Natural killer cell (primary cell): ENCODE measurements at places on chromosomes 16 and 17. TPM values are rescaled to one million over a fixed set of nuclear protein-coding genes. Genes with fewer than 3 reads are reported as not detected.

DNA sequence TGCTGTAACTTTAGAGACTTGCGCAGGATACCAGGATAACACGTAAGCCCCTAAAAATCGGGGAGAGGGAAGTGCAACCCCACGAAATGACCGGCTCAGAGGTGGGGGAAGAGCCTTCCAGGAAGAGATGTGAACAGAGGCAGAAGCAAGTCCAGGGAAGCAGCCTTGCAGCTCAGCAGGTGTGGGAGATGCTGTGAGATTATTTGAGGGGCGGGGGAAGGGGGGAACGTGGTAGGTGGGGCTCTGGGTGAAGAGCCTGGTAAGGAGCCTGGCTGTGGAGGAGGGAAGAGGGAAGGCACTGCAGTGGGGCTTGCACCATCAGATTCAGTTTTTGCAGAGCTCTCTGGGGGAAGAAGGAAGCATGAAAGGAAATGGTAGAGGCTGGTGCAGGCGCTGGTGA lies 95.4 kb upstream of the CACNG5 start:
- peaks cover 2% of the 10 kb centered on the region for H3K36me3 ChIP-seq
- H3K4me3 ChIP-seq: no peak overlapping the region
- no peaks in the 10 kb centered on the region for H3K27me3 ChIP-seq

The ST6GALNAC1 gene
- total RNA-seq: not detected

The TBC1D3C gene
- total RNA-seq: not detected

- H3K4me1 ChIP-seq: no peaks in the 10 kb centered on the region
- DNase-seq: no peak
- no peaks in the 10 kb centered on the region for H3K27me3 ChIP-seq
- no peak overlapping the region for H3K4me3 ChIP-seq
Measured at GRCh38 chr16:48441106-48441505, 55.9 kb upstream of the SIAH1 start.

- no peak overlapping the region for H3K4me3 ChIP-seq
- DNase-seq: no peak
- H3K4me1 ChIP-seq: peaks cover 6% of the 10 kb centered on the region
- H3K36me3 ChIP-seq: no peaks in the 10 kb centered on the region
- H3K27me3 ChIP-seq: no peaks in the 10 kb centered on the region
Measured at GRCh38 chr17:72033334-72033733, 87.5 kb upstream of the SOX9 start.

The EPN3 gene
- total RNA-seq: not detected

- peaks cover 55% of the 10 kb centered on the region for H3K4me1 ChIP-seq
- no peaks in the 10 kb centered on the region for H3K36me3 ChIP-seq
- DNase-seq: no peak
- H3K4me3 ChIP-seq: no peak overlapping the region
Measured at GRCh38 chr17:7216242-7217112, 3.2 kb downstream of the DLG4 start.

DNA sequence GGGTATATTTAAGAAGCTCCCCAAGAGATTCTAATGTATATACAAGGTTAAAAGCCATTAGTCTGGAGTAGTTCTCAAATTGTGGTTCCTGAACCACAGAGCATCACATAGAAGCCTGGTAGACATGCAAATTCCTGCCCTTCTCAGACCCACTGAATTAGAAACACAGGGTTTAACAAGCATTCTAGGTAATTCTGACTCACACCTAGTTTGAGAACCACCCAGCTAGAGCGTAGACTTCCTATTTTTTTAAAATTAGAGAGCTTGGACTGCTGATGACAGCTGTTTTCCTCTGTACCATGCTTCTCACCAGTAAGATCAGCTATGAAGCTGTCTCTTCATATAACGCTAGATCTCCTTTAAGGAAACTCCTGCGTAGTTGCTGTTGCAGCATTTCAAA lies 50.6 kb downstream of the HS3ST3B1 start:
- H3K4me1 ChIP-seq: no peaks in the 10 kb centered on the region
- peaks cover 14% of the 10 kb centered on the region for H3K36me3 ChIP-seq
- H3K27ac ChIP-seq: no peak overlapping the region
- H3K4me3 ChIP-seq: no peak overlapping the region
- DNase-seq: no peak
- peaks cover 3% of the 10 kb centered on the region for H3K27me3 ChIP-seq

GRCh38 chr16:6728381-6728780 lies 604.3 kb upstream of the RBFOX1 start:
- H3K4me3 ChIP-seq: no peak overlapping the region
- no peaks in the 10 kb centered on the region for H3K36me3 ChIP-seq
- no peaks in the 10 kb centered on the region for H3K4me1 ChIP-seq
- H3K27me3 ChIP-seq: no peaks in the 10 kb centered on the region

- peaks cover 10% of the 10 kb centered on the region for H3K27me3 ChIP-seq
- H3K27ac ChIP-seq: no peak overlapping the region
- DNase-seq: no peak
- no peak overlapping the region for H3K4me3 ChIP-seq
- no peaks in the 10 kb centered on the region for H3K36me3 ChIP-seq
Measured at GRCh38 chr17:44360144-44360533, 3.5 kb downstream of the FAM171A2 start.

- no peak for DNase-seq
- H3K27me3 ChIP-seq: no peaks in the 10 kb centered on the region
- H3K4me1 ChIP-seq: no peaks in the 10 kb centered on the region
- H3K4me3 ChIP-seq: no peak overlapping the region
Measured at GRCh38 chr17:58643147-58643546, 48.7 kb downstream of the TEX14 start.

DNA sequence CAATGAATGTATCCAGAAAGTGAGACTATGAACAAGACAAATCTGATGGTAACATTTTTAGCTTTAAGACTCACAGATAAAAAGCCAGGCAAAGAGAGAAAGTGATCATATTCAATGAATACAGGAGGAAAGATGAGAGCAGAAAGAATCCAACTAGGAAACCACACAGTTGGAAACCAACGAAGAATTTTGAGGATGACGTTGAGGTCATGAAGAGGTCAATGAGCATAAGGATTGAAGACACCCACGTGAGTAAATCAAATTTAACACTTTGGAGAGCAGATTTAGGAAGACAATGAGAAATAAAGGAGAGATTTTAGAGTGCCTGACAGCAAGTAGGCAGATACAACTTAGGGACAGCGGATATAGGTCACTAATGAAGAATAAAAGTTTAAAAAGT lies 948.1 kb downstream of the KCNJ2 start:
- no peak for DNase-seq
- H3K36me3 ChIP-seq: no peaks in the 10 kb centered on the region
- no peak overlapping the region for H3K4me3 ChIP-seq
- H3K27me3 ChIP-seq: no peaks in the 10 kb centered on the region

DNA sequence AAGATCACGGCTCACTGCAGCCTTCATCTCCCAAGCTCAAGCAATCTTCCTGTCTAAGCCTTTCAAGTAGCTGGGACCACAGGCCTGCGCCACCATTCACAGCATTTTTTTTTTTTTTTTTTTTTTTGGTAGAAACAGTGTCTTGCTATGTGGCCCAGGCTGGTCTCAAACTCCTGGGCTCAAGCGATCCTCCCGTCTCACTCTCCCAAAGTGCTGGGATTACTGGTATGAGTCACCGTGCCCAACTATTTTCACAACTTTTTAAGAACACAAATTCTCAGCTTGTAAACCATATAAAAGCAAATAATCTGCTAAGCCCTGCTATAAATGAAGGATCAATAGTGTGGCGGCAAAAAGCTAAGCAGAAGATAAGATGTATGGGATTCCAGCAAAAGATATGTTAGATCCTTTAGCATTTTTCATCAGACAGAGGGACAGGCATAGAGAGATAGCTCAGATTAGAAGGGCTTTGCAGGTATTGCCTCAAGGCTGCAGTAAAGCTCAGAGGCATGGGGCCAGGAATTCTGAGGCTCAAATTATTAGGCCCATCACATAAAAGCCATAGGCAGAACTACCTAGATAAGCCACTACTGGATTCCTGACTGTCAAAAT lies 55.1 kb downstream of the EMP2 start:
- no peaks in the 10 kb centered on the region for H3K27me3 ChIP-seq
- peaks cover 2% of the 10 kb centered on the region for H3K4me1 ChIP-seq

The MILR1 gene
- 2.2 TPM for total RNA-seq

DNA sequence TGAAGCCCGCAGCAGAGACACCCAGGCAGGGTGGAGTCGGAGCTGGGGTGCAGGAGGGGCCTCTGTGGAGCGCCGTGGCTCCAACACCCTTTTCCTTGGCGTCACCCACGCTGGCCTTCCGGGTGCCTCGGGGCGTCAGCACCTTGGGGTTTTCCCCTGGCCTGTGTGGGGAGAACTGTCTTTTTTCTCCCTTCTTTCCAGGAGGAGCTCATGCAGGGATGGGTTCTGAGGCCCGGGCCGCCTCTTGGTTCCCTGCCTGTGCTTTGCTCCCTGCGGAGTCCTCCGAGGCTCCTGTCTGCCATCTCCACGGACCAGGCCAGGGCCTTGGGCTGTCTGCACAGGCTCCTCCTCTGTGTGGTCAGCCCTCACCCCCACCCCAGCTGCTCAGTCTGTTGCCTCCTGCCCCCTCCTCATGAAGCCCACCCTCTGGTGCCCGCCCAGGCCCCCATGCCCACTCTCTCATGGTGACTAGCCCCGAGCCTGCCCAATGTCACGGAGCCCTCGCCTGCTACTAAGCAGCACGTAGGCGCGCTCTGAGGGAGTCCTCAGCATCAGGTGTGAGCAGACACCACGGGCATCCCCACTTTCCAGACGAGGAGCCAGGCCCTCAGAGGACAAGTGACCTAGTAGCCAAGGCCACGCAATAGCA lies 5.0 kb downstream of the KATNB1 start:
- peaks cover 16% of the 10 kb centered on the region for H3K4me1 ChIP-seq
- no peak overlapping the region for H3K27ac ChIP-seq
- H3K36me3 ChIP-seq: peaks cover 6% of the 10 kb centered on the region
- H3K27me3 ChIP-seq: no peaks in the 10 kb centered on the region

The PRAC2 gene
- not detected for total RNA-seq

The HS3ST3A1 gene
- total RNA-seq: 1.6 TPM

The SLFN12L gene
- total RNA-seq: 126 TPM

The ZG16 gene
- total RNA-seq: not detected

The TPSAB1 gene
- total RNA-seq: 0.82 TPM

The TEKT1 gene
- not detected for total RNA-seq

DNA sequence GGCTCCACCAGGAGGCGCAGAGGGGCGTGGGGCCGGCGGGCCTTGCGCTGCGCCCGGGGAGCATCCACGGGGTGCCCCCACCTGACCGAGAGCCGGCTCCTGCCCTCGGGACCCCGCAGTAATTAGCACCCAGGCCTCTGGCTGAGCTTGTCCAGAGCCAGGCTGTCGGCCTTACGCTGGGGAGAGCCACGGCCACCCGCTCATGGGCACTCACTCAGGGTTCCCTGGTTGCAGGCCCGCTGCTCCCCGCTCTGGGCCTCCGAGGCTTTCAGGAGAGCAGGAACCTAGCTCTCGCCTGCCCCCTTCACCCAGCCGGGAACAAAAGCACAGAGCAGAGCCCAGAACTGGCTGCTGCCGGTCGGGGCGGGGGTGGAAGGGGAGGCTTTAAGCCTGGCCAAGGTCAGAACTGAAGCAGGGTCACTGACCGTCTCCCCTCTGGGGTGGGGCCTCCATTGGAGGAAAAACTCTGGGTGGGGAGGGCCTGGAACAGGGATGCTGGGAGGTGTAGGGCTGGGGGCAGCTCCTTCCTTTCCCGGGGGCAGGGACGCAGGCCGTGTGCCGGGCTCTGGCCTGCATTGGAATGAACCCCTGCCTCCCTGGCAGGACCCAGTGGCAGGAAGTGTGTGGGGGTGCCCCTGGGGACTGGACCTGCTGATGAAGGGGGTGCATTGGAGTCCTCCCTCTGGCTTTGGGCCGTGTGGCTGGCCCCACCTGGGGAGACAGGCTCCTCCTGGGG lies 12.3 kb downstream of the GLIS2 start:
- DNase-seq: peak; percentile 74
- H3K27ac ChIP-seq: no peak overlapping the region
- H3K4me3 ChIP-seq: peak overlapping the region; percentile 24
- peaks cover 18% of the 10 kb centered on the region for H3K4me1 ChIP-seq
- no peaks in the 10 kb centered on the region for H3K36me3 ChIP-seq
- H3K27me3 ChIP-seq: peaks cover 9% of the 10 kb centered on the region

The AANAT gene
- 0.50 TPM for total RNA-seq

DNA sequence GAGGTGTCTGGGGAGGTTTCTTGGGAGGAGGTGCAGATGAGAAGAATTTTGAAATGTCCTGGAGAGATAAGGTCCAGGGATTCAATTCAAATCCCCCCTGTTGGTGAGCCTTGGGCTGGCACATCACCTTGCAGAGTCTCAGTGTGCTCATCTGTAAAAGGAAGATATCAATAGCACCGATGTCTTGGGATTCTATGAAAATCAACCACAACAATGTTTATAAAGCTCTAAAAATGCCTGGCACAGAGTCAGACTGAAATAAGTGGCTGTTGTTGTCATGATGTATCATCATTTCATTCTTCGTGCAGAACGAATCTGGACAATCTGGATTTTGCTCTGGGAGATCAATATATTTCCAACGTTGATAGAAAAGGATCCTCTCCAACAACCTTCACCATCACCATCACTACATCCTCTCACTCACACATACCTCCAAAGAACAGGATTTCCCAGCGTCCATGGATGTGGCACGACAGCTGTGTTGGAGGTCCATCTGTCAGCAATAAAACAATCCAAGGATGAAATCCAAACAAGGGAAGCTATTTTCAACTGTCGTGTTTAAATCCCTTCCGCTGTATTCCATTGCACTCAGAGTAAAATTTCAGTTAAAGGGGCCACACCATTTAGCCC lies 393.7 kb upstream of the DYNLRB2 start:
- H3K27ac ChIP-seq: no peak overlapping the region
- no peaks in the 10 kb centered on the region for H3K36me3 ChIP-seq
- DNase-seq: no peak
- no peaks in the 10 kb centered on the region for H3K4me1 ChIP-seq
- no peaks in the 10 kb centered on the region for H3K27me3 ChIP-seq
- no peak overlapping the region for H3K4me3 ChIP-seq

GRCh38 chr17:63768433-63768832 lies 5.0 kb downstream of the CCDC47 start:
- no peak overlapping the region for H3K27ac ChIP-seq
- H3K4me3 ChIP-seq: no peak overlapping the region
- H3K27me3 ChIP-seq: no peaks in the 10 kb centered on the region
- H3K4me1 ChIP-seq: peaks cover 11% of the 10 kb centered on the region
- H3K36me3 ChIP-seq: peaks cover 31% of the 10 kb centered on the region

The KRT17 gene
- not detected for total RNA-seq

DNA sequence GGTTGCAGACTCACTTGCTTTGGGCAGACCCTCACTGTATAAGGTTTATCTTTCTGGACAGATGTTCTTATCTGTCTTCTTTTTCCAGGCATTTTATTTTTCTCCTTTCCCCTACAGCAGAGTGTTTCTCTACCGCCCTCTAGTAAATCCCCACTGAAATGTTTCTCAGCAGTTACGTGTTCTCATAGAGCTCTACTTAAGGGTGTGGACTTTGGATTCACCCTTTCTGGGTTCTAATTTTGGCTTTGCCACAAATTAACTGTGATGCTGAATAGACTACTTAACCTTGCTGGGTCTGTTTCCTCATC lies 2.0 kb downstream of the ADAT1 start:
- H3K27ac ChIP-seq: peak overlapping the region; percentile 24
- no peaks in the 10 kb centered on the region for H3K27me3 ChIP-seq
